Activated B cell treated with CpG ODN at 0.5 μM for 24 hours (primary cell): ENCODE measurements at places on chromosomes 4 and X. TPM values are rescaled to one million over a fixed set of nuclear protein-coding genes. Genes with fewer than 3 reads are reported as not detected.

The HDX gene
- total RNA-seq = 2.5 and 2.9 TPM in 2 replicates

DNA sequence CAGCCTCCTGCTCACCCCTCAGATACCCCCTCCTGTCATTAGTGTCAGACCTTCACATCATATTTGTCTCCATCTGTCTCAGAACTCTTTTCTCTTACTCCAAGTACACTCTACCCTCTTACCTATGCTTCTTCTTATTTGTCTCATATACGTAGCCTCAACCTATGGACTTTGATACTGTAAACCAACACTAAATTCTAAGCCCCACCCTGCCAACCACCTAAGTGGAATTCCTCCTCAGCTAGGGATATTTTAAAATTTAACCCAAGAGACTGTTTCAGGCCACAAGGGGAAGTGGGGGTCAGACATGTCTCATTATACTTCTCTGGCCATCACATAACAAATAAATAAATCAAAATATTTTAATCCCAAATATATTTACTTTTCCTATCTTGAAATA is 778.1 kb upstream of the GRID2 start:
- no peak for DNase-seq

The ADH7 gene
- not detected in 2 replicates for total RNA-seq

GRCh38 chr4:40307627-40308497 is 27.3 kb upstream of the CHRNA9 start:
- DNase-seq = peak; percentile 53

GRCh38 chr4:112523008-112523721 is 7.2 kb upstream of the NEUROG2 start:
- peak; percentile 43 for DNase-seq

The SH3D19 gene
- total RNA-seq = not detected in 2 replicates

- no peak for DNase-seq
These were observed 187.8 kb downstream of the MID1IP1 start for GRCh38 chrX:38989076-38989475.

GRCh38 chrX:68927178-68927577 is 98.4 kb downstream of the EFNB1 start:
- DNase-seq = no peak

DNA sequence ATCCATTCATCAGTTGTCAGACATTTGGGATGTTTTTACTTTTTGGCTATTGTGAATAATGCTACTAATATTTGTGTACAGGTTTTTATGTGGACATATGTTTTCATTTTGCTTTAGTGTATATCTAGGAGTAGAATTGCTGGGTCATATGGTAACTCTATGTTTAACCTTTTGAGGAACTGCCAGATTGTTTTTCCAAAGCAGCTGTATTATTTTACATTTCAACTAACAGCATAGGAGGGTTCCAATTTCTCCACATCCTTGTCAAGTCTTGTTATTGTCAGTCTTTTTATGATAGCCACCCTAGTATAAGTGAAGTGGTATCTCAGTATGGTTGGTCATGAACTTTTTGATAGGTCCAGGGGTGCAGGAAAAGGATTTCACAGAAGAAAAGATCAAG is 114.5 kb upstream of the FAM9C start:
- no peak for DNase-seq

The ZNF275 gene
- total RNA-seq = 19.5 and 22.4 TPM in 2 replicates

The FAT1 gene
- not detected in 2 replicates for total RNA-seq

The MAGEB3 gene
- total RNA-seq = not detected in 2 replicates

DNA sequence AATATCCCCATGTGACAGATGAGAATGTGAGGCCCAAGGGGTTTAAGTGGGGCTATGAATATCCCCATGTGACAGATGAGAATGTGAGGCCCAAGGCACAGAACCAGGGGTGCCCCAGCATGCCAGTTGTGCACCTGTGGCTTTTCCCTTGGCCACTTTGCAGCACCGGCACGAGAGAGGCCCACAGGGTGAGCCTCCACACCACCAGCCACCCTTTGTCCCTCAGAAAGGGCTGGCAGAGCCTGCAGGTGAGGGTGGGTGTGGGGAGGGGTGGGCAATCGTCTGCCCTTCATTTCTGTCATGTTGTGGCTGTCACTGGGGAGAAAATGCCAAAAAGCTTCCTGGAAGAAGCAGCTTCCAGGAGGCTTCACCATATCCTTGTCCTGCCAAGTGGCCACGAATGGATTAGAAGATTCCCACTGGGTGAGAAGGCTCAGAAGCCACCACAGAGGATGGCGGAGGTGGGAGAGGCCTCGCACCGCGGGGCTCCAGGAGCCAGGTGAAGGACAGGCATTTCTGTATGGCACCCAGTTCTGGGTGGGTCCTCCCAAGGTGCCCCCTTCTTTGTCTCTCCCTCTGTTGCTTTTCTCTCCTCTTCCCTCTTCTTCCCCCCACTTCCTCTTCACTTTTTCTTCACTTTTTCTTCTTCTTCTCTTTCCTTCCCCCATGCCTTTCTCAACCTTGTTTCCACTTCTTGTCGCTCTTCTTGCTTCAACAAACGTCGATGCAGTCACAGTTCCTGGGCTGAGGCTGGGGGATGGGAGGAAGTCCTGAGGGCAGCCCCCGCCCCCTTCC is 469 bp upstream of the GPR78 start:
- no peak for DNase-seq

- no peak for DNase-seq
These were observed 17.0 kb upstream of the MTMR1 start for GRCh38 chrX:150676221-150676620.

DNA sequence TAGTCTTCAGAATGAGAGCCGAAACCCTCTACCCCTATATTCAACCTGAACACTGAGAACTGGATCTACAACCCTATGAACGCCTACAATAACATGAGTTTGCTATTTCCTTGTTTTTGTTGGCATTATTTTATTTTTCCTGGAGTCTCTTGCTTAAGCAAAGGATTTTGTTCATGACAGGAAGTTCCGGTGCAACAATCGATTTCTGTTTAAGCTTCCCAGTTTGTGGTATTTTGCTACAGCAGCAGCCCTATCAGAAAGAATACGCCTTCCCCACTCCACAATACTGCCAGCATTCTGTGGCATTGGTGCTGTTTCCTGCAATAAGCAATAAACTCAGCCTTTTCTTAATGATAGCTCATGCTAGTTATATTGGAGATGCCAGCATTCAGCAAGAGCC is 60.9 kb downstream of the NPY5R start:
- DNase-seq = no peak

DNA sequence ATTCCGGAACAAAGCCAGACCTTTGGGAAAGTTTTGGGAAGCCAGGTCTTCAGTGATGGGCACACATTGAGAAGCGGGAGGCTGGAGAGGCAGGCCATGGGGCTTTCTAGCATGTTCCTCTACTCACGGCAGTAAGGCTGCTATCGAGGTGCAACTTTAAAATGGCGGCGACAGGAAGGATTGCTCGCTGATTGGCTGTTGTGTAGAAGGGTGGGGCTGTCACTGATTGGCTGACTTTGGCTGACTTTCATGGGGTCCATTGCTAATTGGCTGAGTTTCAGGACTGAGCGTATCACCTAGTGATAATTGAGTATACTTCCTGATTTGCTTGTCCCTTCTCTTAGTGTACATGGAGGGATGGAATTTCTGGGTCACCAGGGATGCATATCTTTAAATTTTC is 19.7 kb upstream of the GLOD5 start:
- DNase-seq = no peak

DNA sequence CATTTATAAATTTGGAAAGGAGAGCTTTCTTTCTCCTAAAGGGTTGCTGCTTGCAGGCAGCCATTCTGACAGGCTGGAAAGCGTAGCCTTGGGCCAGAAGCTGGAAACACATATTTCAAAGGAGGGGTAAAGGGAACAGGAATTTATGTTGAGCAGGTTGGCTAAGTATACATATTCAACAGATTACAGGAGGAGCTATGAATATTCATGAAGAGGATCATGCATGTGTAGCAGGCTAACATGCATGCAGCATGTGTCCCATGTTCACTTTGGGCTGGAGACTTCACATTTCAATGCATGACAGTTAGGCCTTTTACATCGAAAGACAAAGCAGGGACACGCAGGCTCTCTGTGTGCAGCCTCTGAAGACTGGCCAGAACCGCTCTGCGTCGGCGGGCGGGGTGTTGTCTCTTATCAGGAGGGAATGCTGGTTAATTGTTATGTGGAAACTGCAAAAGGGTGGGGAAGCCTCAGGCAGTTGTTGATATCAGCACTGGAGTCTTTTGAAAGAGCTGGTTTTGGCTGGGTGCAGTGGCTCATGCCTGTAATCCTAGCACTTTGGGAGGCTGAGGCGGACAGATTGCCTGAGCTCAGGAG is 31.5 kb downstream of the CASP3 start:
- DNase-seq = no peak

DNA sequence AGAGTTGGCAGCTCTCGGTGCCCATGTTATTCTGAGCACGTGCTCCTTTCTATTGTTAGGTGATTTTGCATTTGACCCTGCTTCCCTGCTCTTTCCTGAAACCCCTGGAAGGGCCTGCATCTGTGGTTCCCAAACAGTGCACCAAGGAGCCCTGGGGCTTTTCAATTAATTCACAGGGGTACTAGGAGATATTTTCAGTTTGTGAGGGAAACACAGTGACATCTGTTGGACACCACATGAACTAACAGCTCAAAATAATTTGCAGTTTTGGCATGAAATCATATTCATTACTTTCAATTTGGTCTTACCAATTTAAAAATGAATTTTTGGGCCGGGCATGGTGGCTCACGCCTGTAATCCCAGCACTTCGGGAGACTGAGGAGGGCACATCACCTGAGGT is 156.6 kb downstream of the GATB start:
- no peak for DNase-seq

DNA sequence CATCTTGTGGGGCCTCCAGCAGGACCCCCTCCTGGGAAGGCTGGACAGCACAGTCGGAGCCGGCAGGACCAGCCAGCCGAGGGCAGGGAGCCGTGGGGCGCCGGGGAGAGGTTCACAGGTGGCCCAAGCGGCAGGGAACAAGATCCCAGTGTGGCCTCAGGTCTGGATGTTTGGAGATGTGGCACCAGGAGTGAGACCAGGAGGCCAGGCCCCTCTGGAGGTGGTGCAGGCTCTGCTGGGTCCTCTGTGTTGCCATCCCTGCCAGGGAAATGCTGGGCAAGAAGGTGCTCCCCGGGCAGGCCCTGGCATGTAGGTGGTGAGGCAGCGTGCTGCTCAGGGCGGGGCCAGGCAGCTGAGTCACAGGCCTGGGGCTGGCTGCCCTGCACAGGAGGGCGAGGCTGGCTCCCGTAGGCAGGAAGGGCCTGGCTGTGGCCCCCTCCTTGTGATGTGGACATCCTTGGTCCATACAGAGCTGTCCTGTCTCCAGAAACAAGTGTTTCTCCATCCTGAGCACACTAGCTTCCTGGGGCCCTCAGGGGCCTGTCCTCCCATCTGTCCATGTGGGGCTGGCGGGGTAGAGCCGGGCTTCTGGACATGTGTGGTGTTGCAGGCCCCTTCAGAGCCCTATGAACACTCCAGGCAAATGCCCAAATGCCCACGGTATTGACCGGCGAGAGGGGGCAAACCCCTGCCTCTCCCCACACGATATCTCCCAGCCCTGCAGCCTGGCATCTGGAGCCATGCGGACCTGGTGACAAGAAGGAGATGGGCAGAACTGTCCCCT is 4.8 kb upstream of the HGFAC start:
- no peak for DNase-seq

The FAM236B gene
- total RNA-seq = not detected in 2 replicates

- DNase-seq = no peak
These were observed 13.1 kb upstream of the IDS start for GRCh38 chrX:149518236-149518635.

The PRICKLE3 gene
- total RNA-seq = 11.8 and 13.8 TPM in 2 replicates

DNA sequence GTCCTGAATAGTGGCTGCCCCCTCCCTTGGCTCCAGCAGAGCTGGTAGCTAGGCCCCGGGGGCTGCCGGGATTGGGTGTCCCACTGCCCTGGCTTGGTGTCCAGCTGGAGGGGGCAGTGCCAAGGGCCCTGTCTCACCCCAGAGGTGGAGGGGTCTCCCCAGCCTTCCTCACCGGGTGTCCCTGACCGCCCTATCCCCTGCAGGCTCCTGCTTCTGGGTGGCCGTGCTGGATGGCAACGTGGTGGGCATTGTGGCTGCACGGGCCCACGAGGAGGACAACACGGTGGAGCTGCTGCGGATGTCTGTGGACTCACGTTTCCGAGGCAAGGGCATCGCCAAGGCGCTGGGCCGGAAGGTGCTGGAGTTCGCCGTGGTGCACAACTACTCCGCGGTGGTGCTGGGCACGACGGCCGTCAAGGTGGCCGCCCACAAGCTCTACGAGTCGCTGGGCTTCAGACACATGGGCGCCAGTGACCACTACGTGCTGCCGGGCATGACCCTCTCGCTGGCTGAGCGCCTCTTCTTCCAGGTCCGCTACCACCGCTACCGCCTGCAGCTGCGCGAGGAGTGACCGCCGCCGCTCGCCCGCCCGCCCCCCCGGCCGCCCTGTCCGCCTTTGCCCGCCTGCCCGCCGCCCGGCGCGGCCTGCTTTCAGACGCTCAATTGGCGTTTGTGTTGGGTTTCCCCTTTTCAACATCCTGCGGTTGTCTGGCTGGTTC is 4.6 kb downstream of the NAT8L start:
- DNase-seq = no peak

- DNase-seq = no peak
These were observed 46.4 kb upstream of the PARM1 start for GRCh38 chr4:74886484-74886883.

DNA sequence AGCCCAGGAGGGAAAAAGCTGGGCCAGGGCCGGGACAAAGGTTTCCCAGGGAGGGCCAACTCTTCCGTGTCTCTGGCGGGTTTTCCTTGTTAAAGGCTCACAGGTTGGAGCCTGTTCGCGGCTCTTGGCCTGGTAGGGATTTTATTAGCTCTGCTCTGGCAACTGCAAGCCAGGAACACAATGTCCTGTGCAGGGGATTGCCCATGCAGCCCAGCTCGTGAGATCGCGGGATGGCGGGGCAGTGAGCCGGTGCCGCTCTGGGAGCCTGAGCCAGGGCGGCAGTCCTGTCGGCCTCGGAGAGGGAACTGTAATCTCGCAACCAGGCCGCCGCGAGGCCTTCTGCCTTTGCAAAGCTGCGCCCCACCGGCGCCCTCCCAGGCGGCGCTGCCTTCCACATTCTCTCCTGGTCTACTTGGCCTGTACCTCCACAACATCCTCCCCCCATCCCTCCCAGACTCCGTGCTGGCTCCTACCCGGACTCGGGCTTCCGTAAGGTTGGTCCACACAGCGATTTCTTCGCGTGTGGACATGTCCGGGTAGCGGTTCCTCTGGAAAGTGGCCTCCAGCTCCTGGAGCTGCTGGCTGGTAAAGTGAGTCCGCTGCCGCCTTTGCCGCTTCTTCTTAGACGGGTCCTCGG is 2.1 kb downstream of the PITX2 start:
- DNase-seq = no peak

GRCh38 chrX:21806691-21807090 is 32.7 kb upstream of the MBTPS2 start:
- no peak for DNase-seq

DNA sequence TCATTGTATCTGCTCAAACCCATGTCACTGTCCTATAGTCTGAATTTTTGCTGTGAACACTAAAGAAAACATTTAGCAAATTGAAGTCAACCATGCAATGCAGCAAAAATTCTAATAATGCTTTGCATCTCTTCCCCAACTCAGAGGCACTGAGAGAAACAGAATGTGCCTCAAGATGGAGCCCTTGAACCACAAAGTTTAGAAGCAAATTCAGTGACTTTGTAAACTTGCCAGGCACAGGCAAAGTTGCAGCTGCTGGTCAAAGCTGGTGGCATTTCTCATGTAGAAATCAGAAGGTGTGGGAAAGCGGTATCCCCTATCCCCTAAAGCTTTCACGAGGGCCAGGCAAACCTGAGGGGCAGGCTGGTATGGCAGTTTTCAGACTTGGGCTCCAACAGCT is 121.7 kb upstream of the DIPK2B start:
- no peak for DNase-seq

The GPRIN3 gene
- 1.8 and 1.9 TPM in 2 replicates for total RNA-seq

- no peak for DNase-seq
These were observed 127.3 kb downstream of the NEK1 start for GRCh38 chr4:169485086-169485485.
